Stimulated activated CD8-positive, alpha-beta memory T cell treated with anti-CD3 and anti-CD28 coated beads, Interleukin-7, amount 100 ng/mL, for 1 hour (primary cell): ENCODE measurements at places on chromosomes 1 and 21.

GRCh38 chr1:206422525-206422924 is 47.8 kb upstream of the IKBKE start:
- no peak for DNase-seq

DNA sequence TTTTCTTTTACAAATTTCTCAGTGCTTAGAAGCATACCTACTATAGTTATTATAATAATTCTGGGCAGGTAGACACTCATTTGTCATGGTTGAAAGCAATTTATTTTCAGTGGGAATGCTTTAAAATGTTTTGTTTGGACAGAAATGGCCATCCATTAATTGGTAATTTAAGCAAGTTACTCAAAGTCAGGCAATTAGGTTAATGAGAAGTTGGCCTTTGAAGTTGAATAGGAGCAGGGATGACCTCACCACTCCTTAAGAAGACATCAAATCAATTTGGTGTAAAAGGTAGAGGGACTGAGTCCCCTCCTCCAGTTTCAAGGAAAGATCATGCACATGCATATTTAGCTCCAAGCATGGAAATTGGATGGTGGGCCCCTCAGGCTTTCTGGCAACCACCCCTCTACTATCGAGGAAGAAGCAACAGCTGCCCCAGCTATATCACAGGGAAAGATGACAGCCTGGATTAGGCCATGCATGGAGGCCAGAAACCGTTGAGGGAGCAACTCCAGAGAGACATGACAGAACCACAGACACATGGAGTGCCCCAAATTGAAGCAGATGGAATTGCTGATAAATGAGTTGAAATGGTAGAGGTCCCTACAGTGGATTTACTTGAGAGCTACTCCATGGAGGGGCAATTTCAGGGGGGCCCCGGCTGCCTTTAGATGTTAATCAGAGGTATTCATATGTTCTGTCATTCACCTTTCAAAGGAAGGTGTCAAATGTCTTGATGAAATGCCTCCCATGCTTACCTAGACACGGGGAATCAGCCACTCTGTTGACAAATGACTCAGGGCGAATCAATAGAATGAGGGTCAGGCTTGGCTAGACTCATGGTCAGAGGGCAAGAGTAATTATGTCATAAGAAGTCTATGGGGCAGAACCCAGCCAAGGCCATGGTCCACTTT is 26.7 kb downstream of the HLX start:
- DNase-seq = no peak

GRCh38 chr1:39969048-39969447 is 14.1 kb downstream of the MFSD2A start:
- no peak for DNase-seq

- no peak for DNase-seq
Observed at GRCh38 chr1:96521994-96522760, 199.4 kb upstream of the PTBP2 start.

GRCh38 chr21:36945496-36946138 is 20.9 kb downstream of the HLCS start:
- no peak for DNase-seq

- DNase-seq = no peak
Observed at GRCh38 chr1:60071296-60071695, 2.3 kb downstream of the C1orf87 start.

DNA sequence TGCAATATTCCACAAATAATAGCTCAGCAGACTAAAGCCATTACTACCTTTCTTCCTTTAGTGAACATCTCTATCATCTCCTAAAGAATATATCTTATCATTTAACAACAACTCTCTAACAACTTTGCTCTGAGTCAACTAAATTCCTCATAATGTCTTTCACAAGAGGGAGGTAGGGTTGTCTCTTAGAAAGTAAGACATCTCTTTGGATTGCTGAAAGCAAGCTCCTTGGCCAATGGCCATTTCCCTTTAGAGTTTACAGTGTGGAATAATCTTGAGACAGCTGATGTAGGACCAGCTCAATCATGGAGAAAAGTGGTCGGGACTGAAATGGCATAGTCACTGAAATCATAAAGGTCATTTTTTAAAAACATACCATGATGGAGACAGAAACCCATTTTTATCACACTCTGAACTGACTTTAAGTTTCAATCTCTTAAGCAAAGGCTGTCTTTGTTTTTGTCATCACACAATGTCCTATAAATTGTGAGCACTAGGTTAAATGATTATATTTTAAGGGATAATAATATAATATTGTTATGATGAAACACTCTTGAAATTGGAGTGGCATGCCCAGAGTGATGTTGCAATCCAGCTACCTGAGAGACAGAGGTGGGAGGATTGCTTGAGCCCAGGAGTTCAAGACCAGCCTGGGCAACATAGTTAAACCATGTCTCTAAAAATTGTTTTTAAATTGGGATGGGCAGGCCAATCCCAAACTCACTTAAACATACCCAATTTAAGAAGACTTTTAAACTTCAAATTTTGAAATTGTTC is 91.1 kb downstream of the SLC44A5 start:
- no peak for DNase-seq

GRCh38 chr1:5758000-5758858 is 234.0 kb downstream of the NPHP4 start:
- no peak for DNase-seq

DNA sequence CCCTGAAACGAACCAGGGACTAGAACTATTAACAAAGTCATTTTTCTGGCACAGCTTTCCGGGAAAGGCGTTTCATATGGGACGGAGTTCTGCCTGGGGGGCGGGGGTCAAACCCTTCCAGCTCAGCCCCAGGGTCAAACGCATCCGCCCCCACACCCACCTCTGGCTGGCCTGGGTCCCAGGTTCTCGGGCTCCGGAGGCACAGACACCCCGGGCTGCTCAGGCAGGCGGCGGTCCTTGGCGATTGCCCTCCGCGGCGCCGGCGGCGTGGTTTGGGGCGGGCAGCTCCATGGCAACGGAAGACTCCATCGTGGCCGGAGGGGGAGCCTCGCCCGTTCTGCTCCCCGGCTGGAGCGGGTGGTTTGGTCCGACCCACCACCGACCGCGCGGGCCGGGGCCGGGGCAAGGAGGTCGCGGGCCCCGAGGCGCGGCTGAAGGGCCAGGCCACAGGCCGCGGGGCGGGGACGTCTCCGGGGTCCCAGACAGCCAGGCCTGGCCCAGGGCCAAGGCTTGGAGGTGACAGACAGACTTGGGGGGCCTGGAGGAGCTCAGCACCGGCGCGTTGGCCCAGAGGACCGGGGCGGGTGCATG is at the start of gene CFAP74:
Gene CFAP74, minus strand, starts transcription at position 246 of the 591 bp plus-strand sequence. CDS start 12,830 bp downstream, outside the sequence.
- no peak for DNase-seq

DNA sequence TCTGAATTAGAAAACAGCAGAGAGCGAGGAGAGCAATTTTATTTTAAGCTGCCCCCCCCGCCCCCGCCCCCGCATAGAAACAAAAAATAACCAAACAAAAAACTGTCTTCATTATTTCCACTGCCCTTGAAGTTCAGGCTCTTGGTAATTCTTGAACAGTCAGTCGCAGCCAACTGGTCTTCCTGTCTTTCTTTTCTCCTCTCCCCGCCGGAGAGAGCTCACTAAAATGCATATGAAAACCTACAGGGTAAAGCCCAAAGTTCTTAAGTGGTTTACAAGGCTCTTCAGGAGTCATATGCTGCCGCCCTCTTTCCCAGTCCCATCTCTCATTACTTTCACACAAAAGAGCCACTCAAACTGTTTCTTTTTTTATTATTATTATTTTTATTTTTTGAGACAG is 1.1 kb upstream of the ANKRD35 start:
- no peak for DNase-seq

DNA sequence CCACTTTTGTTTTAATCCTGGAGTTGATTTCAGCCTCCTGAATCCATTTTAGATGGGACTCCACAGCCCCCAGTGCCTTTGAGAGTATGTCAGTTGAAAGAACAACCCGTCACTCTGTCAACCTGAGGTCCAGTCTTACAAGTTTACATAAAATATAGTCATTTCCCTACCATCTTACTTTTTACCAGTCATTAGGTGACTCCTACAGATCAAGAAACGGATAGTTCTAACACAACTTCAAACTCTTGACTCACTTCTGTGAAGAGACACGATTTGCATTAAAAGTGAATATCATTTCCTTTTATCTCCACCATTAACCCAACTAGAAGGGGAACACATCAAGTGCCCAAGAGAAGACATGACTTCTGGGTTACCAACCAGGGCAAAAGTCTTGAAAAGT is 147.1 kb downstream of the NTPCR start:
- no peak for DNase-seq

GRCh38 chr1:32742956-32743355 is 40.4 kb upstream of the SYNC start:
- no peak for DNase-seq

DNA sequence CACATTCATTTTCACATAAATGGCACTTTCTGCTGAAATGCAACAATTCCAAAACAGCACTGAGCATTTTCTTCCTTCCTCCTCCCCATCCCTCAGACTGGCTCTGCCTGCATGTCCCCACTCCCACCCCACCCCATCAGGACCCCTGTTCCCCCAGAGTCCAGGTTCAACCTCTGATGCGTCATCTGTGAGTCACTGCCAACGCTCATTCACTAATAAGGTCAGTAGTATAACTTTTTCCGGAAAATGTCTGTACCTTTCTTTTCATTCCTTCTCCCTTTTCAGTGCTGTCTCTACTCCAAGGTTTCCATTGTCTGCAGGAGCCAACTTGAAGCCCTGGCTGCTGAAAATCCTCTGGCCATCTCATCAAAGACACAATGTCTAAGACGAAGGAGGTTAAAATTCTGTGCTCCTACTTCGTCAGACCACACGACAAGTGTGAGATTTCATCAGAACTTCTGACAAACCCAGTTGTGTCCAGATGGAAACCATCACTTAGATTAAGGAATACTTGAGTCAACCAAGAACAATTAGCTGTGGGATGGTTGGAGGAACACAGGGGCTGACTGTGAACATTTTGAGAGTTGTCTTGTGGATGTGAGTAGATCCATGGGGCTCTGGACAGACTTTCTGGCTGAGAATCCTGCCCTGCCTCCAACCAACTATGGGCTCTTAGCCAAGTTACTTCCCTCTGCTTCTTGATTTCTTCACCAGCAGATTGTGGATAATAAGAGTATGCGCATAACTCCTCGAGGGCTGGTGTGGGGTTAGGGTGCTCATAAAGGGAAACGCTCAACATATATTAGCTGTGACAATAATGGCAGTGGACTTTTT is 35.6 kb upstream of the UTS2 start:
- DNase-seq = no peak
